Activated B cell treated with CpG ODN at 0.5 μM for 24 hours (primary cell): ENCODE measurements at places on chromosomes 2 and 18. TPM values are rescaled to one million over a fixed set of nuclear protein-coding genes. Genes with fewer than 3 reads are reported as not detected.

Gene NETO1
- 9.1 and 10.1 TPM in 2 replicates for total RNA-seq

Gene ALK
- total RNA-seq, result not detected in 2 replicates

Gene FAM237A
- total RNA-seq, result not detected in 2 replicates

Gene RASGRP3
- total RNA-seq, result 179 and 205 TPM in 2 replicates

Gene OR6B3
- total RNA-seq, result not detected in 2 replicates

Gene FBXO41
- 21.4 and 25.7 TPM in 2 replicates for total RNA-seq

Gene AKAIN1
- not detected in 2 replicates for total RNA-seq

Gene STPG4
- total RNA-seq, result 0.60 and 1.0 TPM in 2 replicates

Gene OTOS
- not detected in 2 replicates for total RNA-seq

Gene FTCDNL1
- total RNA-seq, result 1.4 and 1.5 TPM in 2 replicates

Gene CNDP1
- 0.15 and 0.33 TPM in 2 replicates for total RNA-seq

Gene ZSWIM2
- total RNA-seq, result not detected in 2 replicates

Gene CYTIP
- total RNA-seq, result 129 and 130 TPM in 2 replicates

Gene FSHR
- total RNA-seq, result not detected in 2 replicates

Gene FASTKD1
- total RNA-seq, result 23.5 and 27.1 TPM in 2 replicates
